Left ventricle myocardium superior (tissue), 1 donor: ENCODE measurements at places on chromosomes 12 and 14. TPM values are rescaled to one million over a fixed set of nuclear protein-coding genes. Genes with fewer than 3 reads are reported as not detected.

DNA sequence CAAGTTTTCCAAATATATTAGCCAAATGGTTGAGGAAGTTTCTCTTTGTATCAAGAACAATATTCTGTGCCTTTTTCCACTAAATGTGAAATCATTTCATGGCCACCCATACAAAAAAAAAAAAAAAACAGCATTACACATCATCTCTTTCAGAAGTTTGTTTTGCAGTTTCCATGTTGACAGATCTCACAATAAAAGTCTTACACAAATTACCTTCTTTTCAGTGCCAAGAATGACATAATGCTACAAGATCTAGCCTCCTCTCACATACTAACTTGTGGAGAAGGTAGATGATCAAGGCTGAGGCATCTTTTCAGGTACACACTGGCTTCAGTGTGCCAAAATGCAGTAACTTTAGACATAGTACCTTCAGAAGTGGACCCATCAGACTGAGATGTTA is 35.3 kb downstream of the PRKD1 start:
- no peak for DNase-seq

DNA sequence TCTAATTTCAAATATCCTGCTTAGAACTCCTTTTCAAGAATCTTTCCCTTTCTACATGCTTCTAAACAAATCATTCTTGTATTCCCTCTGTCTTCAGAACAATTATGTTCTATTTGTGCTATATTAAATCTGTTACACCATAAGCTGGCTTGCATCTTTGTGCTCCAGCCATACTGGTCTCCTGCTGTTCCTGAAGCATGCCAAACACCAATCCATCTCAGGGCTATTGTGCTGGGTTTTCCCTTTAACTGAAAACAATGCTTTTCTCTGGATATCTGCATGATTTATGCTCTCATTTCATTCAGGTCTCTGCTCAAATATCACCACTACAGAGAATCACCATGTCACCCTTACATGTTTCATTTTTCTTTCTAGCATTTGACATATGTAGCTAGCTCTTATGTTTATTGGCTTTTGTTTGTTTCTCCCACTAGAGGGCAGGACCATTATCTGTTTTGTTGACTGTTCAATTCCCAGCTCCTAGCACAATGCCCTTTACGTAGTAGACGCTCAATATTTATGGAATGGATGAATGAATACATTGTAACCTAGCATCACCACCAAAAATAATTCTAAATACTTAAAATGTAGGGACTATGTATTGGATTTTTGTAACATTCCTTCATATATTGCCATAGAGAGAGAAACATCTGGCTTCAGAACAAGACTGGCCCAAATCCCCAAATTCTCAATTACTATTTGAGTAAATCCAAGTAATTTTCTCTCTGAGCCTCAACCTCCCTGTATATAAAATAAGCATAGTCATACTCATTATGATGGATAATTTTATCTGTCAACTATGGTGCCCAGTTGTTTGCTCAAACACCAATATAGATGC is 302.0 kb upstream of the SYT1 start:
- no peak for DNase-seq

- no peak for DNase-seq
These were observed 48.1 kb upstream of the VASH1 start for GRCh38 chr14:76713121-76713520.

- DNase-seq, result no peak
These were observed 47.4 kb upstream of the ELK3 start for GRCh38 chr12:96146747-96147146.

GRCh38 chr12:46131732-46132469 is 136.9 kb downstream of the SLC38A1 start:
- DNase-seq, result no peak

GRCh38 chr12:108696996-108697290 is 34.4 kb downstream of the CORO1C start:
- no peak for DNase-seq

DNA sequence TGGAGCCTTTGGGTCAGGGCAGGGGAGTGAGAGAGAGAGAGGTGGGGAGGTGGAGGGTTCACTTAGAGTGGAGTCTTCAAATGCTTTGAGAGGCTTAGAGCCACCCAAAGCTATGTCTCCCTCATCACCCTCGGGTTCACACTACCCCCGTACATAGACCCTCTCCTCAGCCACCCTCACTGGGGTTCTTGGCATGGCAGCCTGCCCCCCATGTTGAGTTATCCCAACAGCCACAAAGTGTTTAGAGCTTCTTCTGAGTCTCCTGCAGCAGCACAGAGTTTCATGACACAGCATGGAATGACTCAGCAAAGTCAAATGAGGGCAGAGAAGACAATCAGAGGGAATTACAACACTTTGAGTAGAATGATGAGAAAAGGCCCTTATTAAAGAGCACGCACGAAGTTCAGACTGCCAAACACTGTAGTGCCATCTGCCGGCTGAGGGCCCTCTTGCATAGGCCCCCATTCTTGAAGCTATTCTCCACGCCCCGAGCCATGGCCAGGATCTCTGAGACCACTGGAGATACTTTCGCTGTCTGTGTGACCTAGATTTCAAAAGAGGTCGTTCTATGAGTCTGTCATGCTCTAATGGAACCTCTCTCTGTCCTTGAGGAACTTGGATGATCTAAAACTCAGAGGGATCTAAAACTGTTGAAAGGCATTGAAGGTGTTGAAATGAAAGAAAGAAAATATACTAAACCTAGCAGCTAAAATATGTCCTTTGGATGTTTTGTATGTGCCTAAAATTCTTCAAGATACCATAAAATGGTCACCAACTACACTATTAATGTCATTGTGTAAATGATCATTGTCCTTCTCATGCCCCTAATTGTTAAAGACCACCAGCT is 221.9 kb downstream of the PELI2 start:
- DNase-seq, result peak; percentile 84

DNA sequence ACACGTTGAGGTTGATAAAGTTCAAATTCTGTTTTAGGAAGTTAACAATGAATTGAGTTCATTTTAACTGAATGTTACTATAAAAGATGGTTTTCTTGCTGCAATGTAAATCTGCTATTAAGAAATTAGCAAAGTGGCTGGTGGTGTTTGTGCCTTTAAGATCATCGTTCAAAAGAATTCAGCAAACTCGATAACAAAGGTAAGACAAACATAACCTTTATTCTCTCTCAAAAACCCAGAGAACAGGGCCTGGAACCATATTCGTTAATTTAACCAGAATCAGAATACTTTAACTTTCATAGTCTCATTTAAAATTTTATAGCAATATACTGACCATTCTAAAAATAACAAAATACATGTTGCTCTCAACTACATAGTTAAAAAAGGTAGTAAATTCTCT is 3.4 kb downstream of the TMEM30B start:
- no peak for DNase-seq

DNA sequence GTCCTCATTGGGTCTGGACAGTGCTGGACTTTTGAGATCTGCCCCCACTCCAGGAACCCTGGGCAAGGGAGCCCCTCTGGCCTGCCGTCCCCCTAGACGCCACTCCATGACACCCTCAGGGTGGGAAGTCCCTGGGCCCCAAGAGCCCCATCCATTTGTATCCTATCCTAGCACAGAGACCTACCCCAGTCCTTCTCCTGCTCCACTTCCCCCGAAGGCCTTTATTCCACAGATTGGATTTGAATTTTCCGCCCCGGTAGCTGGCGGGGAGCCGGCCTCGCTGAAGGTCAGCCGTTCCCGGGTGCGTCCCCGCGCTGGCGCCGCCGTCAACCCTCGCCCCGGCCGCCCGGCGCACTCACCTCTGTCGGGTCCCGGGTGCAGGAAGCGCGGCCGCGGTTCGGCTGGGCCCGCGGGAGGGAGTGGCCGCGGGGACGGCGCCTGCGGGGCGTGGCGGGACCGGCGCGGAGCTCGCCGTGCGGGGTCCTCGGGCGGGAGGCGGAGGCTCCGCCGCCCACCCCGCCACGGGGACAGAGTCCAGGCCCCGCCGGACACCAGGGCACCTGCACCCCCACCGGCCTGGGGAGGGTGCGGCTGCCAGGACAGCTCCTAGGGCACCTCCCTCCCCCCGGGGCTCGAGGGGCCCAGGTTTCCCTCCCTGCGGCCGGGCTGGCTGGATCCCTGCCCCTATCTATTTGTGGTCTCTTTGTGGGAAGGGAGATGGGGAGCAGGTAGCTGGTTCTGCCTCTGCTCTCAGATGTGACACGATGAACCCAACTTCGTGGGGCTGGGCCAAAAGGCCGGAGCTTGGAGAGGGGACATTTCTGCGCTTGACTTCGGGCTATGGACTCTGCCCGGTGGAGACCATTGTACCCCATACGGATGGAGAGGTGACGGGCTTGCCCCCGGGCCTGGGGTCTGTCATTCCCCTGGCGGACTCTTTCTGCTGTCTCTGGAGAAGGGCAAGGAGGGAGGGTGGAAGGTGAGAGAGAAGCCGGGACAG is 19.9 kb upstream of the GPR68 start:
- DNase-seq, result peak; percentile 61

DNA sequence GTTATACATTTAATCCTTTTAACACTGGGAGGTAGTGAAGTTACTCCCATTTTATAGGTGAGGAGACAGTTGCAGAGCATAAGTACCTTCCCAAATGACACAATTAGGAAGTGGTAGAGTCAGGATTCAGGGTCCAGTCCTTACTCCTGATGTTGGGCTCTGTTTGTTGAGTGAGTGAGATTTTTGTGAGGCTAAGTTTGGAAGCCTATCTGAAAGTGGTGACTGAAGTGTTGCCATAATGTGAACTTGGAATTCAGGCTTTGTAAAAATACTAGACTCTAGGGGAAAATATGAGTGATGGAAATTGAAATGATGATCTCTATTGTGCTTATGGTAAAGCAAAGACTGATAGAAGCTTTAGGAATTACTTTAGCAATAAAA is 2.2 kb downstream of the NUDT4 start:
- no peak for DNase-seq

DNA sequence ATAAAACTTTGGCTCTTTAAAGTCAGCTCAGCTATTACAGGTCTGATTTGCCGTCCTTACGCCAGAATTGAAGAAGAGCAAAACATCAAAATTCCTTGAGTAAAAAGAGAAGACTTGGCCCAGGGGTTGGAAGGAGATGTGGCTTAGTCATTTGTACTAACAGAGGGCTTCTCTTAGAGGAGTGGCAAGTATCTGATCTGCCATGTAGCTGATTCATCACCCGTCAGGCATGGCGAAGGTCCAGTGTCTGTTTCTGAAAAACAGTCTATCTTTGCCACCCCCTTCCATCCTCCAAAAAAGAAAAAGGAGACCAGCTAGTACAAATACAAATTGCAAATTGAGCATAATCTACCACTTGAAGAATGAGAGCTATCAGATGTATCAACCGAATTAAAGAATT is 91.9 kb downstream of the RAD52 start:
- no peak for DNase-seq

GRCh38 chr12:52519387-52519703 is 849 bp downstream of the KRT5 start:
- DNase-seq, result no peak

GRCh38 chr14:62027958-62028357 is 265.7 kb downstream of the SNAPC1 start:
- no peak for DNase-seq

GRCh38 chr12:68794653-68795251 is 13.2 kb upstream of the MDM2 start:
- no peak for DNase-seq

The CREBL2 gene
- 16.9 TPM for total RNA-seq

The ZBTB25 gene
- 17.1 TPM for total RNA-seq

The SIX6 gene
- not detected for total RNA-seq

The TIMM9 gene
- 29.9 TPM for total RNA-seq

The GALNT6 gene
- 0.77 TPM for total RNA-seq

The MAP3K12 gene
- 4.2 TPM for total RNA-seq

The SLC25A29 gene
- 16.5 TPM for total RNA-seq

The RPS26 gene
- total RNA-seq, result 41.0 TPM
